Left lung (tissue), 14 donors: ENCODE measurements at places on chromosomes 5 and 9. TPM values are rescaled to one million over a fixed set of nuclear protein-coding genes. Genes with fewer than 3 reads are reported as not detected.

The TAF11L13 gene
- not detected for polyA plus RNA-seq

The CKMT2 gene
- polyA plus RNA-seq: 5.4 TPM

The SIMC1 gene
- polyA plus RNA-seq: 29.4 TPM

The SV2C gene
- polyA plus RNA-seq: 0.26 TPM

The ANKRD18B gene
- polyA plus RNA-seq: 0.51 TPM
